ENCODE measurements at places on chromosomes 7 and 10. TPM values are rescaled to one million over a fixed set of nuclear protein-coding genes. Genes with fewer than 3 reads are reported as not detected.

DKK1 gene
- total RNA-seq, result 3.7 TPM

CACNA2D1 gene
- 31.5 TPM for total RNA-seq

PIP gene
- total RNA-seq, result not detected

CYP2C19 gene
- not detected for total RNA-seq

RBP4 gene
- total RNA-seq, result 16.2 TPM

ITPRID1 gene
- total RNA-seq, result not detected

TACR2 gene
- 0.24 TPM for total RNA-seq

PNLIPRP1 gene
- total RNA-seq, result not detected

WAC gene
- 94.1 TPM for total RNA-seq

SLIT1 gene
- not detected for total RNA-seq

Data from right atrium auricular region (tissue), 2 donors.